ENCODE measurements at places on chromosomes 7 and 10.

- no peak for DNase-seq
- H3K36me3 ChIP-seq: no peaks in the 10 kb centered on the region
Measured at GRCh38 chr10:77005871-77006270, 631.7 kb downstream of the KCNMA1 start.

DNA sequence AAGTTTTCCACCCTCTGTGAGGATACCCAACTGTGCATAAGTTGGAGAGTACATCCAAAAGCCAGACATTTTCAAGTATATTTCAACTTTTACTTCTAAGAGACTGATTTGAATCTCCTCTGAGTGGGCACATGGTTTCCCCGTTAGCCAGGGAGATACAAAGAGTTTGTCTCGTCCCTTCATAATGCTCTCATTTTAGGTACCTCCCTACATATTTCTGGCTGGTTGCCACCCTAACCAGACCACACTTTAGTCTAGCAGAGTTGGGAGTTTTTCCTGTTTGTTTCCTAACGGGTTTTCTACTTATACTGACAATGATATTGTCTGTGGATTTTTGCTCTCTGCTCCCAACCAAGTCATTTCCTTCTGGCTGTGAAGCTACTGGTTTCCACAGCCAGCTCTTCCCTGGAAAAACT is 180.3 kb downstream of the CCDC71L start:
- H3K27ac ChIP-seq: no peak overlapping the region
- no peaks in the 10 kb centered on the region for H3K27me3 ChIP-seq
- DNase-seq: no peak
- no peak overlapping the region for H3K4me3 ChIP-seq
- peaks cover 12% of the 10 kb centered on the region for H3K4me1 ChIP-seq
- H3K36me3 ChIP-seq: no peaks in the 10 kb centered on the region

GRCh38 chr10:60877777-60878120 is 66.2 kb downstream of the RHOBTB1 start:
- no peak overlapping the region for H3K27ac ChIP-seq
- no peaks in the 10 kb centered on the region for H3K4me1 ChIP-seq
- H3K4me3 ChIP-seq: no peak overlapping the region
- H3K27me3 ChIP-seq: no peaks in the 10 kb centered on the region
- no peak for DNase-seq

DNA sequence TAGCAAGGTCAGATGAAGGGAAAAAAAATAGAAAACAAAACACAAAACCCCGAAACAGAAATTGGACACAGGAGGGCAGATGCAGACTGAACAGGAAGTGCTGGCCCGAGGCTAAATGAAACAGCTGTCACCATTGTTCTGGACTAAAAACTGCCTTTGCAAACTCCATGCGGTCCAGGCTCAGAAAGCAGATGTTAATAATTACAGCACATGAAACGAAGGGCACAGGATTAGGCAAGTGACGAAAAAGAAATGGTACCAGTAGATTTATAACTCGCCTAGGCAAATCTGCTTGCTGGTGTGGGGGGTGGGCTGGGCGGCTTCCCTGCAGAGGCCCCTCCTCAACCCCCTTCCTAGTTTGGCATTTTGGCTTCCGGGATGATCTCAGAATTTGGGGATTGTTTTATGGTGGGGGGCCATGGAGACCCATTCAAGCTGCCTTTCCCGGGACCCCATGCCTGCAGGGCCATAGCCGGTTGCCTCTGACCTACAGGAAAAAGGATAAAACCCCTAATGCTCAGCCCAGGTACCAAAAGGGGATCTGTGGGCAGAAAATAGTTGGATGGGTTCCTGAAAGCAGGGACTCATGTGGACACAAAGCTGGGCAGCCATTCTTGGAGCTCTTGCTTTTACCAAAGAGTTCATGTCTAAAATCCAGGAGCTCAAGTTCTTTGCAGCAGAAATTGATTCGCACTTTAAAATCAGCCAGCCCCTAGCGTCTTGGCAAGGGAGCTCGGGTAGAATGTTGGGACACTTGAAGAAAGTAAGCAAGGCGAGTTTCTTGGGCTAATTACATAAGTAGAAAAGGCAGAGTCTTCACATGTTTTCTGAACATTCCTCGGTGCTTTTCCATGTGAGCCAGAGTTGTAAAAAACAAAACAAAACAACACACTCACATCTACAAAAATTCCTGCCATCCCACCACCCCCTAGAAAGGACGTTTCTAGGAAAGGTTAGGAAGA is 39.0 kb upstream of the EMX2 start:
- no peak overlapping the region for H3K4me3 ChIP-seq
- no peaks in the 10 kb centered on the region for H3K4me1 ChIP-seq
- no peak overlapping the region for H3K27ac ChIP-seq
- DNase-seq: no peak
- H3K36me3 ChIP-seq: no peaks in the 10 kb centered on the region
- peaks cover 3% of the 10 kb centered on the region for H3K27me3 ChIP-seq

GRCh38 chr7:80722616-80723195 is 84.3 kb downstream of the CD36 start:
- no peaks in the 10 kb centered on the region for H3K36me3 ChIP-seq
- no peaks in the 10 kb centered on the region for H3K27me3 ChIP-seq
- peak overlapping the region; percentile 99 for H3K27ac ChIP-seq
- no peak overlapping the region for H3K4me3 ChIP-seq
- peak; percentile 92 for DNase-seq

- H3K4me3 ChIP-seq: no peak overlapping the region
- no peaks in the 10 kb centered on the region for H3K27me3 ChIP-seq
- no peak for DNase-seq
Measured at GRCh38 chr10:33419311-33419710, 84.8 kb upstream of the NRP1 start.

DNA sequence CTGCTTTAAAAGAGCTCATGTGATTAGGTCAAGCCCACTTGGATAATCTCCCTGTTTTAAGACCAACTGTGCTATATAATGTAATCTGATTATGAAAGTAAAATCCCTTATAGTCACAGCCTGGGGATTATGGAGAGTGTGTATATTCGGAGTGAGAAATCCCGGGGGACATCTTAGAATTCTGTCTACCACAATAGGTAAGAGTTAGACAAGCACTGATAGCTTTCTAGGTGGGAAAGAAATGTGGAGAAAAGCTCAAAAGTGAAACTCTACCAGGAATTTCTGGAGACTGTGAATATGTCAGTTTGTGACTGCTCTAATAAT is 2.9 kb upstream of the VCL start:
- H3K4me1 ChIP-seq: peaks cover 8% of the 10 kb centered on the region
- H3K27ac ChIP-seq: no peak overlapping the region
- no peak overlapping the region for H3K4me3 ChIP-seq
- peaks cover 6% of the 10 kb centered on the region for H3K36me3 ChIP-seq
- no peak for DNase-seq

GRCh38 chr7:139034855-139035585 is 822 bp downstream of the ZC3HAV1L start:
- no peaks in the 10 kb centered on the region for H3K27me3 ChIP-seq
- H3K36me3 ChIP-seq: peaks cover 45% of the 10 kb centered on the region
- peak overlapping the region; percentile 59 for H3K27ac ChIP-seq

GRCh38 chr10:132390921-132391675 is 5.9 kb upstream of the PWWP2B start:
- peak; percentile 29 for DNase-seq
- no peak overlapping the region for H3K4me3 ChIP-seq
- H3K4me1 ChIP-seq: no peaks in the 10 kb centered on the region
- no peaks in the 10 kb centered on the region for H3K27me3 ChIP-seq

GRCh38 chr10:119454316-119454715 is 88.2 kb downstream of the RGS10 start:
- no peaks in the 10 kb centered on the region for H3K4me1 ChIP-seq
- no peak overlapping the region for H3K4me3 ChIP-seq
- no peak for DNase-seq
- H3K27me3 ChIP-seq: no peaks in the 10 kb centered on the region
